ENCODE measurements at places on chromosomes 7 and 10.

- no peak for DNase-seq
These were observed 20.1 kb upstream of the MDFIC start for GRCh38 chr7:114901771-114902170.

DNA sequence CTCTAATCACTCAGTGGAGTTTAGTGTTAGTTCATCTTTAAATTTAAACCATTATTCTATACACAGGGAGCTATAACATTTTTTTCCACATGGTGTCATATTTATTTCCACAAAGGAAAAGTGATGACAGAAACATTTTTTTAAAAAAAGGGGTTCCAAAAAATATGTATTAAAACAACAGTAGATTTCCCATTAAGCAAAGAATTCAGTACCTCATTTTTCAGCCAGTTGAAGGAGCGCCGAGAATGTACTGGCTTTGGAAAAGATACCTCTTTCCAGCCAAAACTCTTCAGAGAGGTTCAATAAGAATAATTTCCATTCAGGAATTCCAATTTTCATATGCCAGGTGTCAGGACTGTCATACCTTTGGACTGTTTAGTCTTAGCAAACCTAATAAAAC, 250.5 kb upstream of the MEOX2 start:
- peak; percentile 69 for DNase-seq

GRCh38 chr10:74078037-74078436, 72.6 kb downstream of the AP3M1 start:
- DNase-seq, result no peak

DNA sequence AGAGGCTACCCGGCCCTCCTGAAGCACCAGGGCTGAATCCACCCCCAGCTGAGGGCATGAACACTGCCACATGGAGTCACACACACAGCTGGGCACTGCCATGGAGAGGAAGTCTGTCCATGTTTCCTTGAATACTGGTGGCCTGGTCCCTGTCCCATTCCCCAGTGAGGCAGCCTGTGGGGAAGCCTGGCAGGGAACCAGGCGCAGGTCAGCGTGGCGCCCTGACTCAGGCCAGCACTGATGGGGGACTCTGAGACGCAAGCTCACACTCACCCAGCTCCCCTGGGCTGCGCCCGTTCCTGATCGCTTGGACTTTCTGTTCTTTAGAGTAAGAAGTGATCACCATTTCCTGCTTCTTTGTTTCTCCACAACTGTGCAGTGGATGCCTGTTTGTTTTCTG, 128.3 kb downstream of the EGFR start:
- no peak for DNase-seq

GRCh38 chr10:98134431-98135221, at the start of gene R3HCC1L:
TSS of gene R3HCC1L (plus strand) at chr10:98134657. CDS start at chr10:98208115, 73,458 bp downstream.
- peak; percentile 92 for DNase-seq

DNA sequence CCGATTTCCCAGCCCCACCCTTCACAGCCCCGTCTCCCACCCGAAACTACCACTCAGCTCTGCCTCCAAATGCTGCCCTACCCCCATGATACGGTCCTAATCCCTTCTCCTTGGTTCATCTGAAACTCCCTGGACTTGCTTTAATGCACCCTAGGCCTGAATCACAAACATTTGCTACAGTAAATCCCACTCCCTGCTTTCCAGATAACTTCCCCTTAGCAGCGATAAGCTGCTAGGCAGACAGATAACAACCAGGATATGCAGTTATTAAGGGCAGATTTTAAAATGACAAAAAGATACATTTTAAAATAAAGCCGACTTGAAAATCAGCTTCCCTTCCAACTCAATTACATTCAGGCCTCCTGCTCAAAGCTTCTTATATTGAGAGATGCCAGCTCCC, 514.7 kb downstream of the GRID1 start:
- DNase-seq, result no peak

DNA sequence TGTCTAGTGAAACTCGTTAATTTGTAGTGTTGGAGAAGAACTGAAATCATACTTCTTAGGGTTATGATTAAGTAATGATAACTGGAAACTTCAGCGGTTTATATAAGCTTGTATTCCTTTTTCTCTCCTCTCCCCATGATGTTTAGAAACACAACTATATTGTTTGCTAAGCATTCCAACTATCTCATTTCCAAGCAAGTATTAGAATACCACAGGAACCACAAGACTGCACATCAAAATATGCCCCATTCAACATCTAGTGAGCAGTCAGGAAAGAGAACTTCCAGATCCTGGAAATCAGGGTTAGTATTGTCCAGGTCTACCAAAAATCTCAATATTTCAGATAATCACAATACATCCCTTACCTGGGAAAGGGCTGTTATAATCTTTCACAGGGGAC, 187.6 kb downstream of the CFTR start:
- no peak for DNase-seq

DNA sequence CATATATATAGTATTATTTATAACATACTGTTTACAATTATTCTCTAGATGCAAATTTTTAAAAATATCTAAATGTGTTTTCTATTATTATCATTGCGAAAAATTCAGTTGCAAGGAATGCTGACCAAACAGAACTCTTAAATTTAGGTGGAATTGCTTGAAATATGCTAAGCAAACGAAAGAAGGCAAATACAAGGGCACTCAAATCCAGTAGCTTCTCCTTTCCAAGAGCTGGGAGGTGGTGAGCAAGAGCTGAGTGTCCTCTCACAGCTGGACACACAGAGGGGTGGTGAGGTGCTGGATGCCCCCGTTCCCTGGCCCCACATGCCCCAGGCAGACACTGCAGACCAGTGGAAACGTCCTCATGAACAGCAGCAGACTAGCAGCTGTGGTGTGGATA, 166.0 kb downstream of the TAX1BP1 start:
- DNase-seq, result no peak

DNA sequence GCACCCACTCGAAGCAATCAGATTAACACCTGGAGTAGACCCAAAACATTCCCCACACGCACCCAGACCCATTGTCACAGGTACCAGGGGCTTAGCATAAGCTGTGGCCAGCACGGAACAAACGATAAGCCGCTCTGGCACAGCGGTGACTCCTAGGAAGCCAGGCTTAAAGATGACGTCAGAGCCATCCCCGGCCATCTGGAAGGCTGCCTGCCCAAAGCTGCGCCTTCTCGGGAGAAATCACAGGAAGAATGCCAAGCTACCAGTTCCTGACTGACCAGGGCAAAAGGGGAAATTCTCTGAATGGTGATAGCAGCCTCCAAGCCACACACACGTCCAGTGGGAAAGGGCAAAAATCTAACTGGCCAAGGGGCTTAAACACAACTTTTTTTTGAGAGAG, 13.0 kb upstream of the WIPI2 start:
- peak; percentile 59 for DNase-seq

DNA sequence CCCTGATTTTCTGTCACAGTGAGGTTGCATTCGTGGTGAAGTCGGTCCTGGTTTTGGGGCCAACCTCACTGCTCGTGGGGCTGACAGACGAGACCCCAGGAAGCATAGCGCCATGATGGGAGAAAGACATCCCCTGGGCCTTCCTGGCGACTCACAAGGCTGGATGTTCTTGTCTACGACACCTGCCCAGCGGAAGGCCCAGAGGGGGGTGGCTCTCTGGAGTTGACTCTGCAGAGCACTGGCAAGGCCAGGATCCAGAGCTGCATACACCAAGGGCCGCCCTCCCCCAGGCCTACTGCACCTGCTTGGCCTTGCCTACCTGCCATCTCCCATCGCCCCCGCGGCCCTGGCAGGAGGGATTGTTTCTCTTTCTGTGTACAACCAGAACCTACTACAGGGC, 608.9 kb downstream of the PTPRN2 start:
- DNase-seq, result no peak

DNA sequence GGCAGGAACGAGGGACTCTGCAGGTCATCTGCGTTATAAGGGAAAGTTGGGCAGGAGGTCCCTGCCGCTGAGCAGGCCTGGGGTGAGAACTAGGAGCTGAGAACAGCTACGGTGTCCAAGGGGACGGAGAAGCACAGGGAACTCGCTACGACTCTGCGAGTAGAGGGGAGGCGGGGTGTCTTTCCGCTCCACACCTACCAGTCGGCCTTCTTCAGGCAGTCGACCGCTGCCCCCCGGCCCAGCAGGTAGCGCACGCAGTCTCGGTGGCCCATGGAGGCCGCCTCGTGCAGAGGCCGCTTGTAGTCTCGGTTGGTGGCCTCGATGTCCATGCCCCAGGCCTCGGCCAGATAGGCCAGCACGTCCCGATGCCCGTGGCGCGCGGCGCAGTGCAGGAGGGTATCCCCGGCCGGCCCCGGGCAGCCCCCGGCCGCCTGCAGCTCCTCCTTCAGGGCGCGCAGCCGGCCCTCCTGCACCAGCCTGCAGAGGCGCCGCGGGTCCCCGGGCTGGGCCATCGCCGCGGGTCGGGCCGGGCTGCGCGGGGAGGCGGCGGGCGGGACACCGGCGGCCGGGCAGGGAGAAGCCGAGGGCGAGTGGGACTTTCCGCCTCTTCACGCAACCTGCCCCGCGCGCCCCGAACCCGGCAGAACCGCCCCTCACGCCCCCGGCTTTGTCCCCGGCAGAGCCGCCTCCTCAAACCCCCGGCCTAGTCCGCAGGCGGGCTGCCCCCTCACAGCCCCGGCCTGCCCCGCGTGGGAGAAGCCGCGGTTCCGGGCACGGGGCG, 660 bp downstream of the ANKRD16 start:
- peak; percentile 40 for DNase-seq

DNA sequence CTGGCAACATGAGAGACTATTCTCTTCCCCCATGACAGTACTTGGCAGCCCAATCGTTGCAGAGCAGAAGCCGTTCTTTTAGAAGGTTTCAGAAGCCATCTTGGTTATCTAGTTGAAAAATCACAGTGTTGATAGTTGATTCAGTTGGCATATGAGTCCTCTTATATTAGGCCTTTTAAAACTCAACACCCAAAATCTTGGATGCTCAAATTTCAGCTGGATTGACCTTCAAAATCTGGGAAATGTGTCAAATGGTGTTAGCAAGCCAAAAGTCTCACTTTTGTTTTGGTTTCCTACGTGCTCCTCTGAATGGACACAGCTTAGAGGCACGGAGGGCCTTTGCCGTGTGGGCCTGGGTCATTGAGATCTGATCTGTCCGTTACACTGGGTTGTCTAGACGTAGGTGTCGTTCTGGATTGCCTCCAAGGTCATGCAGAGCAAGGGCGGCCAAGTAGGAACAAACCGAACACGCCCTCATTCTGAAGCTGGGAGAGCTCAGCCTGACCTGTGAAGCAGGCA, 59.3 kb upstream of the BMPER start:
- peak; percentile 61 for DNase-seq

GRCh38 chr10:124716369-124716768, 27.8 kb downstream of the FAM53B start:
- peak; percentile 48 for DNase-seq

DNA sequence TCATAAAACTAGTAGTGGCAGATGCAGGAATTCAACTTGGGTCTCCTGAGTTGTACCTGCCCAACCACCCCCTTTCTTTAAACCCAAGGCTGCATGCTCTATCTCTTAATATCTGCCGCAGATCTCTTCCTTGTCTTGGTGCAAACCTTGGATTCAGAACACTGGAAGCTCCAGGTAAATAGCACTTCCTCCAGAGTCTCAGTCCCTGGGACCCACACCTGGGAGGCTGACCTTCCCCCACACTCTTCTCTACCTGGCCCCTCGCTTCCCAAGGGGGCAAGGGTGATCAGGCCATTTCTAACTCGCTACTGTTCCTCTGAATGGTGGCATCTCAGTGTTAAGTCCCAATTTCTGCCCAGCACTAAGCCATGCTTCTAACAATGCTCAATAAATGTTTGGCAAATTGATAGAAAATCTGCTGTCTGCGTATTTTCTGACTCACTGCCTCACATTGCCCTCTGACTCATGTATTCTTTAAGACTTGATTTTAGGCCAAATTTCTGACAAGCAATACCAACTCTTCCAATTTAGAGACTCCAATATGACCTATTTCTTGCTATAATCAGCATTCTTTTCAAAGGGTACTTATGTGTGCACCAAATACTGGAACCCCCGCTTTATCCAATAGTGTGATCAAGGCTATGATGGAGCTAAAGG, 68.0 kb upstream of the PPP1R3C start:
- no peak for DNase-seq

GRCh38 chr10:107238275-107238674, 73.8 kb upstream of the SORCS1 start:
- DNase-seq, result no peak

DNA sequence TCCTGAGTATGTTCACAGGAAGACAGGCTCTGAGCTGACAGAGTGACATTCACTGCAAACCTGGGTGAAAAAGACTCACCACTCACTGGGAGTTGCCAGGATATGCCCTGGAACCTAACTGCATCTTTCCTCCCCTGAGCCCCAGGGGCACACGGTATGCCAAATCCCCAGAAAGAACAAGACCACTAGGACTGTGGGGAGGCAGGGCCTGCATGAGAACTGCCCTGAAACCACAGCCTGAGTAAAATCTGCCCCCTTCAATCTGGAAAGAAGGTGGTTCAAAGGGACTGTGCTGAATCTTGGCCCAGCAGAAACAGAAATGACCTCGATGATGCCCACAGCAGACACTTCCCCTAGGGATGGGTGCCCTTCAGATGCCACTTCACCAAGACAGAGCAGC, 6.5 kb downstream of the FAM53B start:
- no peak for DNase-seq

DNA sequence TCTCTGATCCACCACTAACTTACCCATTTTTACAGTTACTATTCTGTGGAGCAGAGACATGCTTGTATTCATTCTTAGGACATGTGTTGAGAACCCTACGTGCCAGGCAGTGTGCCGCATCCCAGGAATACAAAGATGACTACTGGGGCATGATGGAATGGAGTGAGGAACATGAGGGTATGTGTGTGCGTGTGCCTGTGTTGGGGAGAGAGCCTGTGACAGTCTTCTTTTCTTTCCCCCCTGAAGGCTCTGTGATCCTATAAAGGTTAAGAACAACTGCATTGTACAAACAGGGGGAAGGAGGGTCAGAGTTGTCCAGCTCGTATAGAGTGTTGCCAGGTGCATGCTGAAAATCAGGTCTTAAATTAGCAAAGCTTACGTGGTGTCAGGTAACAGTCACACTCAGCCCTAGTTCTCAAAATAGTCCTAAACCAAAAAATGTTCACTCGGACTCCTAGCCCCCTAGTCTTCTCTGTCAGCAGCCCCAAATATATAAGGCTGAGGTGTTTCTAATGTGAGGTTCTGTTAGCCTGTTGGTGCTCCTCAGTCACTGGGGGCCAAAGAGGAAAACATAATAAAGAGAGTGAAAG, 161.9 kb downstream of the CELF2 start:
- no peak for DNase-seq

GRCh38 chr10:6528198-6528950, 51.7 kb downstream of the PRKCQ start:
- DNase-seq, result no peak

GRCh38 chr10:61175316-61175715, 231.3 kb upstream of the RHOBTB1 start:
- peak; percentile 84 for DNase-seq
